ENCODE measurements at places on chromosomes 1 and 21.

GRCh38 chr1:247431643-247432042, 15.7 kb downstream of the NLRP3 start:
- DNase-seq: no peak

DNA sequence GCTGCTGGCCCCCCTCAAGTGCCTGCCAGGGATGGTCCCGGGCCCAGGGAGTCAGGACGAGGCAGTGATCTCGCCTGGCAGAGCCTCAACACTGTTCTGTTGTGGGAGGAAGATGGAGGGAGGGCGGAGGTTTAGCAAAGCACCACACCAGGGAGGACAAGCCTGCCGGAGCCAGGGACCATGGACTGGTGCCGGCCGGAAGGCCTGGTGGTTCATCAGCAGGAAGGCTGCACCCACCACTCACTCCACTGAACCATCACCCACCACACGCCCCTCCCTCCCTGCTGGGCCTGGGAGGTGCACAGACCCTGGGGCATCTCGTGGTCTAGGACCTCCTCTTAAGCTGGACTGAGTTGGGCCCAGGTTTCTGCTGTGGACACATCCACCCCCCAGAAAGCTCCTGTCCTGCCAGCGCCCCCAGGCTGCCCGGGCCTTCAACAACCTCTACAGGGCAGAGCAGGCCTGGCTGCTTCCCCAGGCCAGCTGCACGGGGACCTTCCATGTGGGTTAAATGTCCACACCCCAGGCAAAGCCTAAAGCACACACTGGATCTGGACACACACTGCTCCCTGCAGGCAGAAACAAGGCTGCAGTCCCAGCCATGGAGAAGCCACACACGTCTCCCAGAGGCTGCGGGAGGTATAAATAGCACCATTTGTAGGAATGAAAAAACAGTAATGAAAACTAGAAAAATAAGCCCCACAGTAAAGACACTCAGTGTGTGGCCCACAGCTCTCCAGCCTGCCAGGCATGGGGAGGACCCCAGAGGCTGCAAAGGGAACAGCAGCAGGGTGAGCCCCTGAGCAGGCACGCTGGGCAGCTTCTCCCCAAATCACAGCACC, 10.4 kb upstream of the TMEM240 start:
- no peak for DNase-seq

GRCh38 chr1:241611063-241611462, 29.1 kb downstream of the CHML start:
- DNase-seq: peak; percentile 41

GRCh38 chr1:109652402-109652801, 3.5 kb upstream of the GSTM4 start:
- no peak for DNase-seq

- no peak for DNase-seq
Measured at GRCh38 chr1:182235952-182236650, 155.5 kb downstream of the GLUL start.

- no peak for DNase-seq
Measured at GRCh38 chr1:150441121-150441520, 46.1 kb upstream of the TARS2 start.

DNA sequence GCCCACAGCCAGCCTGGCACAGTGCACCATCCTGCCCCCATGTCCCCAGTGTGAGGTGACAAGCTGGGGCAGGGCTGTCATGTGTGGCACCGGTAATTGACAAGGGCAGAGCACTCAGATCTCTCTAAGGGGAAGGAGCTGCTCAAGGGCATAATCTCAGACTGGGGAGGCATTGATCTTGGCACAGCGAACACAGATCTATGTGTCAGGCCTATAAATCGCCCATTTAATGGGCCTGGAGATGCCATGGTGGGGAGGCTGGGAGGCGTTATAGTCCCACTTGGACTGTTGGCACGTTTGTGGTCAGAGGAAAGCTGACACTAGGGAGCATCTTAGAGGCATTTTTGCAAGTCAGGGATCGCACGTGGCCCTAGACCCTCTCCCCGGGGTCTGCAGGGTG, 594.1 kb downstream of the PTPRU start:
- DNase-seq: no peak

DNA sequence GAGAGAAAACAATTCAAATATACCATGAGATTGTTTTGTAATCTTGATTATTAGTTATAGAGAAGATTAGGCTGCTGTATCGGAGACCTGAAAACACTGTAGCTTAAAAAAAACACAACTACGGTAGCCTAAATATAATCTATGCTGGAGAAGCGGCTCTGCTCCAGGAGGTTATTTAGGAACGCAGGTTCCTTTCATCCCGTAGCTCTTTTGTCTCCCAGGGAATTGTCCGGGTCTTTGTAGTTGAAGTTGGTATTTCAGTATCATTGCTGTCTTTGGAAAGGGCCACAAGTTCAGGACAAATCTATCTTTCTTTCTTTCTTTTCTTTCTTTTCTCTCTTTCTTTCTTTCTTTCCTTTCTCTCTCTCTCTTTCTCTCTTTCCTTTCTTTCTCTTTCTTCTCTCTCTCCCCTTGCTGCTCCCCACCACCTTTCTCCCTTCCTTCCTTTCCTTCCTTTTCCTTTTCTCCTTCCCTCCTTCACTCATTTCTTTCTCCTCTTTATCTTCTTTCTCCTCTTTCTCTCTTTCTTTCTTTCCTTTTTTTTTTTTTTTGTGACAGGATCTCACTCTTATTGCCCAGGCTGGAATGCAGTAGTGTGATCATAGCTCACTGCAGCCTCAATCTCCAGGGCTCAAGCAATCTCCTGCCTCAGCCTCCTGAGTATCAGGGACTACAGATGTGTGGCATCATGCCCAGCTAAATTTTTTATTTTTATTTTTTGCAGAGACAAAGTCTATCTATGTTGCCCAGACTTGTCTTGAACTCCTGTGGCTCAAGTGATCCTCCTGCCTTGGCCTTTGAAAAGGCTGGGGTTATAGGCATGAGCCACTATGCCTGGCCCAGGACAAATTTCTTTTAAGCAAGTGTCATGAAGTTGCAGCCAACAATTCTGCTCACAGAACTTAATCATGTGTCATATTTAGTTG, 10.9 kb upstream of the NFIA start:
- no peak for DNase-seq

GRCh38 chr1:47417170-47418044, 1.3 kb downstream of the FOXE3 start:
- no peak for DNase-seq

- DNase-seq: peak; percentile 95
Measured at GRCh38 chr1:87226341-87226760, 102.3 kb upstream of the LMO4 start.

DNA sequence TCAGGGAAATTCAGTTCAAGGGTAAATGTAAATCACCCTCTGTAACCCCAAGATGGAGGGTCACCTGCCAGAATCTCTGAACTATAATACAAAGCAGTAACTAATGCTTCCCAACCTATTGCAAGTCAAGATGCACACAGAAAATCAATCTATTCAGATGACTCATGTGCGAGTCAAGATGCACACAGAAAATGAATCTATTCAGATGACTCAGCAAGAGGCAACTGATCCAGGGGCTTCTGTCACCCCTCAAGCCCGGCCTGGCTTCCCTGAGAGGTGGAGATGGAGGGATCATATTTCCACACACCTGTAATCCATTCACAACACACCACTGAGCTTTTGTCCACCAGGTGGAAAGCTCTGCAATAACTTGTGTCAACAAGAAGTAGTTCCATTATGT, 17.4 kb upstream of the HIVEP3 start:
- no peak for DNase-seq

GRCh38 chr1:65256860-65257708, 52.3 kb upstream of the DNAJC6 start:
- DNase-seq: no peak

- no peak for DNase-seq
Measured at GRCh38 chr1:51966559-51966958, 23.9 kb downstream of the RAB3B start.

DNA sequence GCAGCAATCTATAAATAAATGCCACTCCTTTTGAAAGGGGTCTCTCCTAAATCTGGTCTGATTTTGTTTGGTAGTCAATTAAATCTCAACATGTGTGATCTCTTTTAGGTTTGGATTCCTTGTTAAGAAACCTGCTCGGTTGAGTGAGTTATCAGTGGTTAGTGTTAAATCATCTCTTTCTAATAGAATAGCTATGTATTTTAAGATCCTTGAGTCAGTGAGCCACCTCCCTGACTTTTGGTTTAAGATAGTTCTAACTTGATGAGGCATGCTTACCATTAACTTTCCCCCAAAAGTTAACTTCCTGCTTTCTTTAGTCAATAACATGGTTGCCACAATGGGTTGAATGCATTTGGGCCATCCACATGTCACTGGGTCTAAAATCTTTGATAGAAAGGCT, 93.1 kb upstream of the OLFM3 start:
- no peak for DNase-seq

DNA sequence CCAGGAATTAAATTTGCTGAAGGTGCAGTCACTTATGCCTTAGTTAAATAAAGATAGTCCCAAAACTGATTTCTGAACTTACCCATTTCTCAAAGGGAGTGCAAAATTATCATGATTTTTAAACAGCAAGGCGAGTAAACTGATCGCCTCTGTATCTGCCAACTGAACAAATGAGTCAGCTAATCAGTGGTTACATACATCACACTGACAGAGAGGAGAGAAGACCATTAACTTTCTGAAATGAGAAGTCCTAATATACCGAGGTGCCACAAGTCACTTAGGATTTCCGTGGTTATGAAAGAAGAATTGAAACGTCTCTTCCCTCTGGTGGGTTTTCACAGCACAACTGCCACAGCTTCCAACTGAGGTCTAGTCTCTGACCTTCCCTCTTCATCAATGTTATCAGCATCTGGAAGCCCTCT, 400.7 kb downstream of the SMYD3 start:
- DNase-seq: no peak

- no peak for DNase-seq
Measured at GRCh38 chr1:60342569-60342968, 269.0 kb upstream of the C1orf87 start.

GRCh38 chr1:17998889-17999288, 108.7 kb upstream of the IGSF21 start:
- DNase-seq: no peak
